Activated CD8-positive, alpha-beta memory T cell treated with anti-CD3 and anti-CD28 coated beads for 36 hours (primary cell): ENCODE measurements at places on chromosomes 1 and 21. TPM values are rescaled to one million over a fixed set of nuclear protein-coding genes. Genes with fewer than 3 reads are reported as not detected.

MIXL1 gene
- total RNA-seq = not detected

SLC25A34 gene
- total RNA-seq = 0.75 TPM

OR2T2 gene
- total RNA-seq = not detected

SPRR1A gene
- not detected for total RNA-seq

INTS7 gene
- total RNA-seq = 29.8 TPM

DTL gene
- 89.7 TPM for total RNA-seq

OLIG2 gene
- total RNA-seq = not detected

PTPN7 gene
- 462 TPM for total RNA-seq

RBM15 gene
- total RNA-seq = 56.6 TPM

SLC2A5 gene
- total RNA-seq = not detected

TNFRSF1B gene
- 202 TPM for total RNA-seq

PRAMEF6 gene
- not detected for total RNA-seq

LCE2A gene
- total RNA-seq = not detected
